ENCODE measurements at places on chromosomes 11 and 22.

DNA sequence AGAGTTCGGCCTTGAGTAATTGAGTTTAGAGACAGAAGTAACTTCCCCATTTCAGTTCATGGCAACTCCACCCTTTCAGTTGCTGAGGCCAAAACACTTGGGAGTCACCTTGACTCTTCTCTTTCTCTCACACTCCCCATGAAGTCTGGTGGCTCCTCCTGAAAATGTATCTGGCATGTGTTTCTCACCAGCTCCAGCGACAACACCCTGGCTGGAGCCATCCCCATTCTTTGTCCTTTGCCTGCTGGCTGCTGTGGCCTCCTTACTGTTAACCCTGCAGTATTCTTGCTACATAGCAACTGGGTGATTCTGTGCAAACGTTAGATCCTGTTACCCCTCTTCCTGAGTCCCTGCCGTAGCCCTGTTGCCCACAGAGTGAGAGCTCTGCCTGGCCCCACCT lies 23.8 kb downstream of the SLC6A5 start:
- no peak for DNase-seq

DNA sequence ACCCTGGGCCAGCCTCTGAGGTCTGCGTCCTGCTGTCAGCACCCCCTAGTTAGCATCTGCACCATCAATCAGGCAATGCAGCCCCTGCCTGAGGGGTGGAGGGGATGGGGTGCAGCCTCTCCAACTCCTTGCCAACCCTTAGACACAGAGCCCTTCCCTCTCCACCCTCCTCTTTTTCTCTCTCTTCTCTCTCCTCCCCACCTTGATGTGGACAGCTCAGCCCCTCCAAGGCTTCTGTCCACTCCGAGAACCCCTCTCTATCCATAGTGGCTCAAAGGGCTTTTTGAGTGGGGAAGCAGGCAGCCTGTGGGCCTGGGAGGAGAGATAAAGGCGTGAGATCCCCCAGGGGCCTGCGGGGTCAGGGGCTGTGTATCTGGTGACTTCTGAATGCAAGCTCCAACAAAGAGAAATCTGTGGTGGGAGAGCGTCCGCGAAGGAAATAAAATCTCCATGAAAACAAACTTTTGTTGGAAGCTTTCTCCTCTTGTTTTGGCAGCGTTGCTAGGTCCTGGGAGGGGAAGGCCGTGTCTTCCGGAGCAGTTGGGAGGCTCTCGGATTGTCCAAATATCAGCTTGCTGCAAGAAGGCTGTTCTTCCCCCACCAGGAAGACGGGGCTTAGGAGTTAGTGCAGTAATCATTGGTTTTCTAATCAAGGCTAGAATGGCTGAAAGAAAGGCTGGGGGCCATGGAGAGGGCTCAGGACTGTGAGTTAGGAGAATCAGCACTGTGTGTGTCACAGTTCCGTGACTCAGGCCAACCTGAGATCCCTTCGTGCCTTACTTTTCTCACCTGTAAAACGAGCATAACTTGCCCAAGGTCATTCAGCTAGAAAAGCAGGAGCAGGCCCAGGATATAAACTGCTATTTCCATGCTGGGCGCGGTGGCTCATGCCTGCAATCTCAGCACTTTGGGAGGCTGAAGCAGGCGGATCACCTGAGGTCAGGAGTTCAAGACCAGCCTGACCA lies 50.3 kb downstream of the PKNOX2 start:
- no peak for DNase-seq

DNA sequence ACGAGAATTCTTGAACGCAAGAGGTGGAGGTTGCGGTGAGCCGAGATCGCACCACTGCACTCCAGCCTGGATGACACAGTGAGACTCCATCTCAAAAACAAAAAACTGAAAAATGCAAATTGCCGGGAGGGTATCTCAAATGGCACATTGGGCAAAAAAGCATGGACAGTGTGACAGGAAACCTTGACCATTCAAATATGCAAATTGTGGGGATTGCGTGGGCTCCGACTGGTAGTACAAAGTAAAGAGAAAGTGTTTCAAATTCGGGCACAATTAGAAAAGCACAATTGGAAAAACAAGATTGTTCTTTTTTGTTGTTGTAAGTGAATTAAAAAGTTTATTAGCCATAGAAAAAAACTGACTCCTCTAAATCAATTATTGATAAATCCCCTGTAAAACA lies 56.7 kb upstream of the NUP160 start:
- no peak for DNase-seq

DNA sequence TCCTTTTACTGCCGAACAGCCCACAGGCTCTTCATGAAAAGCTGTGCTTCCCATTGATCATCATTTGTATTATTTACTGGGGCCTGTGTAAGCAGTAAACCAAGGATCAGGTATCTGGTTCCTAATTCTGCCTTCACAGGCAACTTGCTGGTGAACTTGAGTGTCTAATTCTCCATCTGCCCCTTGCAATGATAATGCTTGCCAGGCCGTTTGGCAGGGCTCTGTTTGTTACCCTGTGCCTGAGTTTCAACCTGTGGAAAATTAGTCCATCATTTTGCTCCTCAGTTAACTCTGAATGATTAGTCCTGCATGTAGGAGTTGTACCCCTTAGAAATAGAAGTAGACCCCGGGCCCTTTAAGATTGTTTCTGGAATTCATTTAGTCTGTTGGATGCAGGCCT lies 298.4 kb upstream of the CADM1 start:
- no peak for DNase-seq

GRCh38 chr11:115255006-115255762 lies 249.0 kb downstream of the CADM1 start:
- no peak for DNase-seq

- DNase-seq, result no peak
These were observed 45.8 kb downstream of the IGLL1 start for GRCh38 chr22:23534201-23534850.

DNA sequence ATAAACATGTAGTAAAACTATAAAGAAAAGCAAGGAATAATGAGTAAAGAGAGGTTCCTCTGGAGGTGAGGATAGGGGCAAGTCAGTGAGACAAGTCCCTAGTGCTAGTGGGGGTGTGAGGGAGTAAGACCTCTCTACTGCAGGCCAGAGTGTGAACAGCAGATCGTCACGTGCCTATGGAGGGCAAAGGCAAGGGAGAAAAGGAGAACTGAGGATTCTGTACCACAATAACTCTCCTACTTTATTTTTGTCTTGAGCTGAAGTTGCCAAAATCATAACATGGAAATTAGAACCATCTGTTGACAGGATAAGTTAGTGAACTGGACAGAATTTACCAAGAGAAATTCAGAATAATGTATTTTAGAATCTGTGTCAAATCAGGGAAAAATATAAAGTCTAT lies 77.6 kb downstream of the ENTHD1 start:
- DNase-seq, result no peak

DNA sequence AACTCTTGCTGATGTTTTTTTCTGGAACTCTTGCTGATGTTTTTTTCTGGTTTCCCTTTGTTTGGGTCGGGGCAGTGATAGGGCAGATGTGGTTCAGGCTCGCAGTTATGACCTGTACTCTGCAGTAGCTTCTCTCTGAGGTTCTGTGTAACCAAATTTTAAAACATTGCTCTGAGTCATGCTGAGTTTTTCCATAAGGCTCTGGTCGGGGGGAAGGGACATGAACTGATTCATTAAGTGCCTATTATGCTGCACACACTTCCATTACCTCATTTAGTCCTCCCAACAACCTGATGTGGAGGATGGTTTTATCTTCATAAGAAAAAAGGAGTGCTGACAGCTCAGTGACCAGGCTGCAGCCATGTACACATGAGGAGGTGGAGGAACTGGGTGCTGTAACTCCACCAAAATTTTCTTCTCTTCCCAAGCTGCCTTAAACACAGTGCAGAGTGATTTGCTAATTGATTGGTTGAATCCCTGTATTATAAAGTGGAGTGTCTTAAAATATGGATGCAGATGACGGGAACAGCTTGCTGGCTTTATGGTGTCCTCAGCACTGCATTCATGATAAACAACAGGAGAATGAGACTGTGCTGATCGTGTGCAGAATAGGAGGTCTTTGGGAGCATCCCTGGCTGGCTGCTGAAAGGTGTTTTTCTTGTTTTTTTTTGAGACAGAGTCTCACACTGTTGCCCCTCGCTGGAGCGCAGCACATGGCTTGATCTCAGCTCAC lies 19.1 kb downstream of the TNRC6B start:
- no peak for DNase-seq

- DNase-seq, result no peak
These were observed 3.2 kb downstream of the EHF start for GRCh38 chr11:34624069-34624468.

DNA sequence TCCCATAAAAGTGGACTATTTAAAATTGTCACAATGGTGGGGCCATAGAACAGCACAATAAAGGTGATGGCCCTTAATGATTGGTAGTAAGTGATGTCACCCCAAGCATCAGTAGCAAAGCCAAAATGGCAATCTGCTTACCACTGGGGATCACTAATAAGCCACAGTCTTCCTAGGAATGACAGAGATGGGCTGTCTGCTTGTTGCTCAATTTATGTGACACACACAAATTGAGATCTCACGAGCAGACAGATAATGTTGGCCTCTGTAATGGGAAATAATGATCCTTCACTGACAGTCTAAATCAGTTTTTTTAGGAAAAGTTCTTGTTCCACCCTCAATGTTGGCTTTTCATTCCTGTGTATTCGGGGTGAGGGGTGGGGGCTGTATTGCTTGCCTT lies 515.1 kb downstream of the BRD1 start:
- DNase-seq, result no peak

DNA sequence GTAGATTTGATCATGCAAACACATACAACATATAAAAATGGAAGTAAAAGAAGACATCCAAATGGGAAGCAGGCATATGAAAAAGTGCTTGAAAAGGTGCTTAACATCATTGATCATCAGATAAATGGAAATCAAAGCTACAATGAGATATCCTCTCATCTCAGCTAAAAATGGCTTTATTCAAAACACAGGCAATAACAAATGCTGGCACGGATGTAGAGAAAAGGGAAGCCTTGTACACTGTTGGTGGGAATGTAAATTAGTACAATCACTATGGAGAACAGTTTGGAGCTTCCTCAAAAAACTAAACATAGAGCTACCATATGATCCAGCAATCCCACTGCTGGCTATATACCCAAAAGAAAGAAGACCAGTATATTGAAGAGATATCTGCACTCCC lies 549 bp upstream of the TCN1 start:
- no peak for DNase-seq

- no peak for DNase-seq
These were observed 38.5 kb downstream of the SBF2 start for GRCh38 chr11:10255388-10256125.

GRCh38 chr11:112773264-112773663 lies 188.0 kb upstream of the NCAM1 start:
- DNase-seq, result no peak

- no peak for DNase-seq
These were observed 58.5 kb downstream of the LRRC74B start for GRCh38 chr22:21104126-21104691.

DNA sequence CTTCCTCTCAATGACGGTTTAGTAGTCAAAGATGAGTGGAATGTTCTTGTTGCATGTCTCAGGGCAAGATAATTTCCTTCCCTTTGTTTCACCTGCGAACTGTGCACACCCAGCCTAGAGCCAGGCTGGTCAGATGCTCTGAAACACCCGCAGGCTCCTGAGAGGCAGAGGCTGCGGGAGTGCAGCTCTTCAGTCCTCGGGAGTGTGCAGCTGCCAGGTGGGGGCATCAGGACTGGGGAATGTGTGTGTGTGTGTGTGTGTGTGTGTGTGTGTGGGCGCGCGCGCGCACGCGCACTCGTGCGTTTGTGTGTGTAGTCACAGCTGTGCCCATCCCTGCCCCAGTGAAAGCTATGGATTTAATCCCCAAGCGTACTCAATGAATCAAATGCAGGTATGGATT lies 136.2 kb upstream of the NTM start:
- no peak for DNase-seq

DNA sequence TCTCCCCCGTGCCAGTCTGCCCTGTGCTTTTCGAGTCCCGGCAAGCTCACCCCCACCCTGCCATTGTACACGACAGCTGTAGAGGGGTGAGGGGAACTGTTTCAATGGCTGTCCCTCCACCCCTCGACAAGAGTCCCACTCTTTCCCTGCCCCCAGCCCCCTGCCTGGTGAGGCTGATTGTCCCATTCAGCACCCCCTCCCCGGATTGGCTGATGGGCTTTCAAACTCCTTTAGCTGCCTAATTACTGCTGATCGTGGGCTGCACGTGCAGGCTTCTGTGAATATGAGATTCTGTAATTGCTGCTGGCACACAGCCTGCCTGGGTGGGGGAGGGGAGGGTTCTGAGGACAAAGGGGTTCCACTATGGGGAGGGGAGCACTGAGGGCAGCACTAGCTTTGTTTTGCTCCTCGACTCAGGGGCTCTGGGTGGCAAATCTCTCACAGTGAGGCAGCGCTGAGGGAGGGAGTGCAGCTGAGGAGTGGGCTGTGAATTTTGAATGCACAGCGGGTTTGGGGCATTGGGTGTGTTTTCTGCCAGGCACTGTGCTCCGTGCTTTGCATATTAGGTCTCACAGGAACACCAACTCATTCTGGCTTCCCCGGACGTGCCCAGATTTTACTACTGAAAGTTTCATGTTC lies 42.6 kb upstream of the ACCSL start:
- DNase-seq, result peak; percentile 26

DNA sequence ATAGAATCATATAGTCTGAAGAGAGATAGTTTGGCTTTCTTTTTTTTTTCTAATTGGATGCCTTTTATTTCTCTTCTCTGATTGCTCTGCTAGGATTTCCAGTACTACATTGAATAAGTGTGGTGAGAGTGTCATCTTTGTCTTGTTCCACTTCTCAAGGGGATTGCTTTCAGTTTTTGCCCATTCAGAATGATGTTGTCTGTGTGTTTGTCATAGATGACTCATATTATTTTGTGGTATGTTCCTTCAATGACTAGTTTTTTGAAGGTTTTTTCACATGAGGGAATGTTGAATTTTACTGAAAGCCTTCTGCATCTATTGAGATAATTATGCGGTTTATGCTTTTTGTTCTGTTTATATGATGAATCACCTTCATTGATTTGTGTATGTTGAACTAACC lies 10.4 kb upstream of the OR4P4 start:
- no peak for DNase-seq

DNA sequence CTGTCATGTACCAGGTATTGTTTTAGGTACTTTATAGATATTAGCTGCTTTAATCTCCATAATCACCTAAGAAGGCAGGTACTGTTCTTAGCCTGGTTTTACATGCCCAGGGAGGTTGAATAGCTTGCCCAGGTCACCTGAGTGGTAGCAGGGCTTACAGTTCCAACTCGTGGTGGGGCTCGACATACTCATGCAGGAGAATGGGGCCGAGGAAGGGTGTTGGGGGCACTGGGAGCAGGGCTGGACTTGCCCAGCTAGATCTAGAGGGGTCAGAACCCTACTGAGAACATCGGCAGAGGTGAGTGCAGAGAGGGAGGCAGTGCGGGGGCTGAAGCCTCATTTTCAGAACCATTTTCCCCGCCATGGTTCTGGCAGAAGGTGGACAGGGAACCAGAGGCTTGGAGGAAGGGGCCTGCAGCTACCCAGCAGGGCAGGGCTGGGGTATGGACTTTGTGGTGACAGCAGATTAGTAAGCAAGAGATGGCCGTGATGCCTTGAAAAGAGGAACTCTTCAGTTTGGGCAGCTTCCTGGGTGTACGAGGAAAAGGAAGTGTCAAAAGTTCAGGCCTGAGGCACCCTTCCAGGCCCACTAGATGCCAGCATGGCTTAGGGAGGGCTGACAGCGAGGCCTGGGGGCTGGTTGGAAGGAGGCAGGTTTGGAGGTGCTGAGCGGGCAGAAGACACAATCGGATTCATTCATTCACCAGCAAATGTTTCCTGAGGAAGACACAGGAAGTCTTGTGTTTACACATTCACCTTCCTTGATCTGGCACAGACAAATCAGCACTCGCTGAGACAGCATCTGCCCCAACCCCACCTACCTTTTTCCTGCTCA lies 54.7 kb upstream of the LYVE1 start:
- DNase-seq, result peak; percentile 44
